ENCODE measurements at places on chromosomes 6 and 20. TPM values are rescaled to one million over a fixed set of nuclear protein-coding genes. Genes with fewer than 3 reads are reported as not detected.

Gene MDFI
- 44.0 TPM for total RNA-seq

Gene C6orf136
- total RNA-seq = 5.6 TPM

Gene PLA2G7
- total RNA-seq = not detected

Gene TREML1
- not detected for total RNA-seq

Gene SPEF1
- total RNA-seq = not detected

DNA sequence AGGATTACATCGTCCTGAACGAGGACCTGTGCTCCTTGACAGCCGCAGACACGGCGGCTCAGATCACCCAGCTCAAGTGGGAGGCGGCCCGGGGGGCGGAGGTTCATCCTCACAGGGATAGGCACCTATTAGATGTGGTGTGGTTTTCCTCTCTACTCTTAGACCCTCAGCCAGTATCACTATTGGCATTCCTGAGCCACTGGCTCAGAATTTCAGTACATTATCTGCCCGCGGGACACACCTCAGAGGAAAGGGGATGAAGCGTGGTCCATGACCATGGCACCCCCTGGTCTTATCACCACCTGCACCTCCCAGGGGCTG lies 34.6 kb upstream of the HLA-G start:
- no peak for DNase-seq

- DNase-seq = peak; percentile 15
These were observed 39.5 kb downstream of the CITED2 start for GRCh38 chr6:139334806-139335446.

DNA sequence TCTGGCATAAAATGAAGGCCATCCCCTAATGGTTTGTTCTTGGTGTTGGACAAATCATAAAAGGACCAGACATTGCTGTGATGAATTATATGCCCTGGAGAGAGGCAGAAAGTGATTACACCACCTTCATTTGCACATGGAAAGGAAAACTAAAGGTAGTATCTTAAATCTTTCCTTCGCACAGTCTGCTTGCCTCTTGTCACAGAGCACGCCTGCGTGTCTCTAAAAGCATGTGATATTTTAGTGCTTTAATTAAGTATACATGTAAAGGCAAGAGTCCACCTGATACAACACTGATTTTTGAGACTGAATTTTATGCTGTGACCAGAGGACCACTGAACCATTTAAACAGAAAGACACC lies 28.8 kb upstream of the PLAGL1 start:
- no peak for DNase-seq

DNA sequence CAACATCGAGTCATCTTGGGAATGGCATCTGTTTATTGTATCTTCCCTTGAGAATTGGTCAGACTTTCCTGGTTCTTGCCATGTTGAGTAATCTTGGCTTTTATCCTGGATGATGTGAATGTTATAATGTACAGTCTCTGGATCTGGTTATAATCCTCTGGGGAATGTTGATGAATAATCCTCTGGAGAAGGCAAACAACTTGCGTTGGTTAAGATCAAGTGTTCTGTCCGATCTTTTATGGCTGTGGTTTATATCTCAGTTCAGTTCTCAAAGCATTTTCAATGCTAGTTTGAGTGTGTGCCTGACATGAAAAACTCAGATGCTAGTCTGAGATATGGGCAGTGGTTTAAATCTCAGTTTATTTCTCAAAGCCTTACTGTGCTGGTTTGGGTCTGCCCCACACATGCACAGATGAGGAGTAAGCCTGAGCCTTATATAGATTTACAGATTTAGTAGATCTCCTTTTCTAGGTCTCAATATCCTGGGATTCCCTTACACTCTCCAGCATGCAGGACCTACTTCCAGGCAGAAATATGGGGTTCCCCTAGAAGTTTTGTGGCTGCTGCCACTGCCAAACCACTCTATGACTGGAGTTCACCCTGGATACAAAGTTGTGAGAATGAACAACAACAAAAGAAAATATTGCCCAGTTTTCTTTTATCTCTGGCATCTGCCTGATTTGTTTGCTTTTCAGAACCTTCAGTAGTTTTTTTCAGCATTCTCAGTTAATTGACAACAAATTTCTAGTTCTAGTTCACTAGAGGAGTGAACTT lies 191.8 kb upstream of the MAN1A1 start:
- DNase-seq = peak; percentile 16

GRCh38 chr20:38633577-38634093 lies 32.0 kb downstream of the ARHGAP40 start:
- peak; percentile 62 for DNase-seq

DNA sequence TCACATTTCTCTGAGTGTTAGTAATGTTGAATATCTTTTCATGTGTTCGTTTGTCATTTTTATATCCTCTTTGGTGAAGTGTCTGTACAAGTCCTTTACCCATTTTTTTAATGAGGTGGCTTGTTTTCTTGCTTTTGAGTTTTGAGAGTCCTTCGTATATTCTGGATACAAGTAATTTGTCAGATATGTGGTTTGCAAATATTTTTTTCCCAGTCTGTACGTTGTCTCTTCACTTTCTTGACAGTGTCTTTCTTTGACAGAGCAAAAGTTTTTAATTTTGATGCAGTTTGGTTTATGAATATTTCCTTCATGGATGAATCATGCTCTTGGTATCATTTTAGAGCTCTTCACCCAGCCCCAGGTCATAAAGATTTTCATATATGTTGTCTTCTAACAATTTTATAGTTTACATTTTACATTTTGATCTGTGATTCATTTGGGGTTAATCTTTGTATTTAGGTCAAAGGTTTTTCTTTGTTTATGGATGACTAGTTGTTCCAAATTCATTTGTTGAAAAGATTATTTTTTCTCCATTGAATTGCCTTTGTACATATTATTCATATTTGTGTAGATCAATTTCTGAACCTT lies 152.5 kb downstream of the MRPL14 start:
- DNase-seq = no peak

DNA sequence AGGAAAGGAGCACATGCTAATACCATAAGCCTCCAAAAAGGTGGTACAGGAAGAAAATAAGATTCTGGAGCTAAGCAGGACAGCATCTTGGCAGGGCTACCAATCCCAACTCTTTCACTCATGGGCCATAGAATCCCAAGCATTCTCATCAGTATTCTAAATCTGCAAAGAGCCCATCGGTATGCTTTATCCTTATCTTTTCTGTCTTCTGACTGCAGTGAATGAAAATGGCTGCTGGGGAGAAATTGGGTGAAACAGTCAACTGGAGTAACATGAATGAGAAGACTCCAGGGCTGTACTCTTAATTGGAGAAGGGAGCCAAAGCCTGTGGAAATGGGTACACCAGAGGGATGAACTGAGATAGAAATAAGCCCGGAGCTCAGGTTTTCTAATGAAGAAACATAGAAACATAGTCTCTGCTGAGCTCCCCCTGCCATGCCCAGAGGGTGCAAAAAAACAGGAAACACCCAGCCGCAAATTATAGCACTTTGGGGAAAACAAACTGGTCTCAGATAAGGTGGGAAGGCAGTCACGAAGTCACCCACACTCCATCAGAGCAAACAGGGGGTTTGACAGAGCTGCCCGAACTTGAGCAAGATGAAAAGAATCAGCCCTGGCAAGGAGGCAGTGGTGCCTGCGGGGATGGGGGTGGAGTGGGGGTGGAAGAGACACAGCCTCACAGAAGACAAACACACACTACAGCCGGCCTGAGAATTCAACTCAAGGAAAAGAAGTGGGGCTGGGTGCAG lies 35.4 kb upstream of the E2F3 start:
- no peak for DNase-seq

DNA sequence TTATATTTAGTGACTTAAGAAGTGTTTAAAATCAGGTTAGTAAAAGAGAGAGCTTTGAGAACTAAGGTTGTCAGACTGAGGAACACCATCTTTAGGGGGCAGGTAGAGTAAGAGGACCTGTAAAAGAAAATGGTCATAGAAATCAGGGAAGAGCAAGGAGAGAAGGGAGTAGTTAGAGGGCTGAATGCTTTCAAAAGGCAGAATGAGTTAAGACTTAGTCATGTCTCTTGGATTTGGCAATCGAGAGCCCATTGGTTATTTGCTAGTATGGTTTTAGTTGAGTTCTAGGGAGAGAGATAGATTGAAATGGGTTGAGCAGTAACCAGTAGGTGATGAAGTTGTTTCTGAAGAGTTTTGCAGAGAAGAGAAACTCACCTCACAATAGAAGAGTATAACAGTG lies 51.1 kb downstream of the RALGAPB start:
- DNase-seq = no peak

DNA sequence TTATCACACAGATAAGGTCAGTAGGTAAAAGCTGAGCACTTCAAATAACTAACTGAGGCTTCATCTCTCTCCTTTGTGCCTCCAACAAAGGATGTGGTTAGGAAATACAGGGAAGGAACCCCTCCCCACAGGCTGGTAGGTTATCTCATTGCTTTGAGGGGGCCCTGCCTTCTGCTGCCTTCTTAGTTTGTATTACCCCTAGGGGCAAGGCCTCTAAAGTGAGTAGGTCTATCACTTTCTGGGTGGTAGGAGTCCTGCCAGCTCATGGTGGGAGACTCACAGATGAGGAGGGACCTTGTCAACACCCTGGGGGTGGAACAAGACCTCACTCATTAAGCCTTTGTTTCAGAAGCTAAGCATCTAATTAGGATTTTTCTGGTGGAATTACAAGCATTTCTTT lies 34.6 kb downstream of the EDN1 start:
- no peak for DNase-seq

- DNase-seq = no peak
These were observed 100.8 kb upstream of the GPR6 start for GRCh38 chr6:109877028-109878004.

GRCh38 chr6:108102965-108103364 lies 28.4 kb upstream of the OSTM1 start:
- no peak for DNase-seq

- DNase-seq = peak; percentile 27
These were observed 215.6 kb upstream of the HEY2 start for GRCh38 chr6:125533710-125534397.

- DNase-seq = no peak
These were observed 4.9 kb upstream of the PTGIS start for GRCh38 chr20:49572857-49573256.

DNA sequence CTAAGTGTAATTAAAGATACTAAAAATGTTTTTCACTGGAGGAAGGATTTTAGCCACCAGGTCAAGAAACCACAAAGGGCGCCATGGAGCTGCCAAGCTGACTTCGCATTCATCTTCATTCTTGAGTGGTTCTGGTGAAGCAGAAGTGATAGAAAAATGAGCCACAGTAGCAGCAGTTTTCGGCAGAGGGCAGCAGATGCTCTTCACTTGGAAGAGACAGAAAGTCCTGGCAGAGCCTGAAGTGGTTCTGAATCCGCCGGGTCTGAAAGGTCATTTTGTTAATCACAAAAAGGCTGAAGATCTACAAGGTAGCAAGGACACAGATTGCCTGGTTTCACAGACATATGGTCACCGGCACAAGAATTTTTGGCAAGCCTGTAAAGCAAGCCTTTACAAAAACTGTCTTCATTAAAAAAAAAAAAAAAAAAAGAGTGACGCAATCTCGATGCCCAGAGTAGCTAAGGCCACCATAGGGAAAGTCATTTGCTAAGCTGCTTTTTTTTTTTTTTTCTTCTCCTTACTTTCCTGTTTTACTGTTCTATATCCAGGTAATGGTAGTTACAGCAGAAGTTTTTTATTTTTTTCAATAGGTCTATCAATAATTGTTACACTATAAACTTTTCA lies 345.1 kb upstream of the AGPAT4 start:
- no peak for DNase-seq

All from lung microvascular endothelial cell (primary cell).